ENCODE measurements at places on chromosomes 7 and 10.

DNA sequence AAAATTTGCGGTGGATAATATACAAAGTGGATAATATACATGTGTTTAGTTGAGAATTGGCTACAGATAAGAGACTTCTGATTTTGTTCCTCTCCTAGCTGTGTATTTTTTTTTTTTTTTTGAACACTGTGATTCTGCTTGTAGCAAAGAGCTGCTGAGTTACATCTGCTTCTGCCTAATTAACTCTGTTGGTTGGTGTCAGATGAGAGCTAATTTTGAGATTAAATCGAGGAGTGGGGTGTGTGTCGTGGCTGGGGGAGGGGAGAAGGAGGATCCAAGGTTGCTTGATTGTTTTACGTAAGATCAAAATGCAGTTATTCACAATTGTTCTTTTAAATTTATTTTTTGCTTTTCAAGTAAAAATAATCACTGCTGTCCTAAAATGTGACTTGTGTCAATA is 11.3 kb downstream of the KAT6B start:
- DNase-seq = no peak

GRCh38 chr7:142459551-142459963 is 201.7 kb upstream of the PRSS58 start:
- peak; percentile 82 for DNase-seq

DNA sequence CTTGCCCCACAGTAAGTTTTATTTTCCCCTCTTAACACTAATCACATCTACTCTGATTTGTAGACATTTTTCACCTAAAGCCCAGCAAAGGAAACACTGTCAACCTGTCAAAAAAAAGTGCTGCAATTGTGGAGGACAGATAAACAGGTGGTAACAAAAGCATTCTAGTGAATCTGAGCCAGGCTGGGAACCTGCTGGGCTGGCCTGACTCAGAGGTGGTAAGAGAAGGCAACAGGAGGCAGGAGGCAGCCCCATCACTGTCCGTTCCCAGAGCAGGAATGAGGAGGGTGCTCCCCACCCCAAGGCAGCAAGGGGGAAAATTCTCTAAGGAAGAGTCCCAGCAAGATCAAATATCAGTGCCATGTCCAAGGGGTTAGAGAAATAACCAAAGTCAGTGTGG is 19.5 kb upstream of the HERPUD2 start:
- DNase-seq = no peak

GRCh38 chr7:32316839-32317238 is 173.3 kb downstream of the LSM5 start:
- no peak for DNase-seq
